Cardiac muscle cell (in vitro differentiated cells and primary cell): ENCODE measurements at places on chromosomes 2 and 18. TPM values are rescaled to one million over a fixed set of nuclear protein-coding genes. Genes with fewer than 3 reads are reported as not detected.
A peak's percentile ranks its signal among the peaks of the same experiment; 100 is the strongest.

- H3K36me3 ChIP-seq = no peaks in the 10 kb centered on the region
- DNase-seq = no peak
Observed at GRCh38 chr2:220300806-220301205, 673.4 kb downstream of the SLC4A3 start.

DNA sequence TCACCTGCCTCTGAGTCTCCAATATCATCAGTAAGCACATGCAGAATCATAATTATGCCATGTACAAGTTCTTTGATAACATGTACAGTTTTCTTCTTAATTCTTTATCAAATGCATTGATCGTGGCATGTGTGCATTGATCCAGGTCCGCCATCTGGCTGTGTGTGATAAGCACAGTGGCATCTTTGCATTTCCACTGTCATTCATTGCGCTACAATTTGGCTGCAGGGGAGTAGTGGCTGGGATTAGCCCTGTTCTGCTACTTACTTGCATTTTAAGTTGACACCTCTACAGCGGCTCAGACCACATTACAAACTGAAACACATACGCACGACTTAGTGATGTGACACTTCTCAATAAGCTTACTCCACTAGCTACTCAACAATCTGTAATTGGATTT, 83.6 kb upstream of the OTX1 start:
- DNase-seq = no peak
- no peaks in the 10 kb centered on the region for H3K36me3 ChIP-seq
- H3K4me1 ChIP-seq = peaks cover 9% of the 10 kb centered on the region
- no peaks in the 10 kb centered on the region for H3K27me3 ChIP-seq
- H3K4me3 ChIP-seq = no peak overlapping the region

DNA sequence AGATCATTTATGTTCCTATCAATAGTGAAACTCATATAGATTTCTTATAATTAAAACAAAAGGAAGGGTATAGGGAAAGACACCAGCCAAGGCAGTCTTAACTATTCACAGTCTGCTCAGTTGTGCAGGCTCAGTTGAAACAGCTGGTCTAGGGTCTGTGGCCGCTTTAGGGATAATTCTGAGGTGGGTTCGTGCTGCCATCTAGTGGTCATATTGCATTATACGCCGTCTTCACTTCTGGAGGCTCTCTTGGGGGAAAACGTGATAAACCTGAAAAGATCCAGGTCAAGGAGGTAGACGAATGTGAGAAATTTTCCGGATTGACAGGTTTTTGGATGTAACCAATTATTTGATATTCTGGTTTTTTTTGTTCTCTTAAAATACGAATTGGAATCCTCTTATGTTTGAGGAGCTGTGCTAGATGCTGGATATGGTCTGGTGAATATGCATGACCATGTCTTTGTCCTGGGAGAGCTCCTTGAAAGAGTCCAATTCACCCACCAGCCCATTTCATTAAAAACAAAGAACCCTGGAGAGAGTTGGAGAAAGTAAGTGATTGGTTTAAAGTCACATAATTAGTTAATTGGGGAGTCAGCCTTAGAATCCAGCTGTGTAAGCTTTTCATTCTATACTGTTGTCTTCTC, 492.4 kb downstream of the PLCL1 start:
- no peak overlapping the region for H3K27ac ChIP-seq
- no peaks in the 10 kb centered on the region for H3K27me3 ChIP-seq
- H3K36me3 ChIP-seq = no peaks in the 10 kb centered on the region
- peak; percentile 75 for DNase-seq
- H3K4me3 ChIP-seq = no peak overlapping the region

- peak; percentile 76 for DNase-seq
- no peaks in the 10 kb centered on the region for H3K36me3 ChIP-seq
- H3K27me3 ChIP-seq = no peaks in the 10 kb centered on the region
- no peak overlapping the region for H3K27ac ChIP-seq
- no peaks in the 10 kb centered on the region for H3K4me1 ChIP-seq
Observed at GRCh38 chr2:18445433-18446320, 114.8 kb downstream of the RDH14 start.

FAP gene
- not detected in 2 replicates for total RNA-seq
